Activated gamma-delta T cell treated with anti-CD3 and anti-CD28 coated beads, Interleukin-2, amount 50 U/mL, for 16 hours (primary cell): ENCODE measurements at places on chromosomes 2 and 18.

GRCh38 chr18:68847219-68847837 is 49.4 kb downstream of the CCDC102B start:
- no peak for DNase-seq

DNA sequence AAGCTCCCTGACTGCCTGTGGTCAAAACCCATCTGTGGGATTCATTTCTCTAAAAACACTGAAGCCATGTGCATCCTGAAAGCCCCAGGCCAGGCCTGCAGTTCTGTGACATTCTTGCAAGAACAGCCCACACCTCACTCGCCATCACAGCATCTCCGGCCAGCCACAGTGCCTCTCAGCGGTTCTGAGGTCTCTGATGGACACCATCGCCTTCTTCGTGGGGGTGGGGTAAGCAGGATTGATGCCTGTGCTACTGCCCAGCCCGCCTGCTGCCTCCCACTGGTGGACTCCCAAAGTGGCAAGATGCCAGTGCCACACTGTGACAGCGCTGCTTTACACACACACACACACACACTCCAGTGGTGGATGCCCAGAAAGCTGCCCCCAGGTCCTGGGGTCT is 5.2 kb upstream of the PRLH start:
- DNase-seq, result no peak

DNA sequence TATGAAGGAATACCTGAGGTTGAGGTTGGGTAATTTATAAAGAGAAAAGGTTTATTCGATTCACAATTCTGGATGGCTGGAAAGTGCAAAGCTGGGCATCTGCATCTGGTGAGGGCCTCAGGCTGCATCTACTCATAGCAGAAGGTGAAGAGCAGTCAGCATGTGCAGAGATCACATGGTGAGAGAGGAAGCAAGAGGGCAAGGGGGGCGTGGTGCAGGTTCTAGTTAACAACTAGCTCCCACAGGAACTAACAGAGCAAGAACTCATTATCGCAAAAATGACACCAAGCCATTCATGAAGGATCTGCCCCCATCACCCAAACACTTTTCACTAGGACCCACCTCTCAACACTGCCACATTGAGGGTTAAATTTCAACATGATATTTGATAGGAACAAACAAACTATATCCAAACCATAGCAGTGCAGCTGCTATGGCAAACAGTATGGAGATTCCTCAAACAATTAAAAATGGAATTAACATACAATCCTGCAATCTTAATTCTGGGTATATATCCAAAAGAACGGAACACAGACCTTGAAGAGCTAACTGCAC is 72.8 kb upstream of the LDLRAD4 start:
- no peak for DNase-seq

GRCh38 chr18:45449418-45450227 is 165.7 kb upstream of the SLC14A2 start:
- DNase-seq, result no peak

DNA sequence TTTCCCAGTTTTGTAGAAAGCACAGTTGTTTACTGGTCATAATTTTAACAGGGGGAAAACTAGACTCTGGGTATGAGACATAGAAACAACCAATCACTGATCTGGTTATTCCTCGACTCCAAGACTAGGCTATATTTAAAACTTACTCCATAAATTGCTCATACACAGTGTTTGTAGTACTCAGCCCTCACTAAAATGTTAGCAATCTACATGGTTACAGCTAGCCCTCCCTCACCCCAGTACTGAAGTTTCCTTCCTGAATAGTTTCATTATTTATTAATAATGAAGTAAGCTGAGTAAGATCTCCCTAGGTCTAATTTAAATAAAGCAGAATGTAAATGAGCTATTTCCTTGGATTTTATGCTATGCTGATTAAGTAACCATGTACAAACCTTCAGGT is 275.1 kb downstream of the CDH20 start:
- DNase-seq, result no peak

DNA sequence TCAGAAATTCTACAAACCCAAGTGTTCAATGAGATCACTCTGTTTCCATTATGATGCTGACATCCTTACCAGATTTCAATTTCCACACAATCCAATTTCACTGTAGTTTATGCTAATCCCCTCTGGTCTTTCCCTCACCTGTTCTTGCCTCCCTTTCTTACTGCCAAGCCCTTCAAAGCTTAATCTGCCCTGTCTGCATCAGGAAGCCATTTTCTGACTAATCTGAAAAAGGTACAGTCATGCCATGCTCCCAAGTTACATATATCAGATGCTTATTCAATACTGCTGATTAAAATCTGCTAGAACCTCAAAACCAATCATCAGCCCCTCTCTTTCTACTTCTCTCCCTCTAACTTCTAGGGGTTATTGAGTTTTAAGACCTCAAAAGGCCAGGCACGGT is 8.9 kb downstream of the KRTCAP3 start:
- no peak for DNase-seq

DNA sequence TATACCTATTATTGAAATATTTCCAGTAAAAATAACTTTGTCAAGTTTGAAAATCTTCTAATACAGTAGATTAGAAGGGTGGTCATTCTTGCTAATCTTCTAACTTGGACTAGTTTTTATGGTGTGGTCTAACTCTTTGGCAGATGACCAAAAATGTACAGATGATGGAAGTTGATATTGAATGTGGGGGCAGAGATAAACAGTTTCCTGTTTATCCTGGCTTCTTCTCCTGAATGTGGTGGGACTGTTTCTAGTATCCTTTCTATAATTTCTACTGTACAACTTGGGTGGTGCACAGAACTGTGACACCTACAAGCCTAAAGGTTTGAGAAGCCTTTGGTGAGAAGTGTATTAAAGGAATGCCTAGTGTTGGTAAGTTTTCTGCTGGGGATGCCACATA is 178.7 kb downstream of the PDE11A start:
- no peak for DNase-seq

GRCh38 chr2:78979380-78980151 is 45.9 kb upstream of the REG3G start:
- no peak for DNase-seq

DNA sequence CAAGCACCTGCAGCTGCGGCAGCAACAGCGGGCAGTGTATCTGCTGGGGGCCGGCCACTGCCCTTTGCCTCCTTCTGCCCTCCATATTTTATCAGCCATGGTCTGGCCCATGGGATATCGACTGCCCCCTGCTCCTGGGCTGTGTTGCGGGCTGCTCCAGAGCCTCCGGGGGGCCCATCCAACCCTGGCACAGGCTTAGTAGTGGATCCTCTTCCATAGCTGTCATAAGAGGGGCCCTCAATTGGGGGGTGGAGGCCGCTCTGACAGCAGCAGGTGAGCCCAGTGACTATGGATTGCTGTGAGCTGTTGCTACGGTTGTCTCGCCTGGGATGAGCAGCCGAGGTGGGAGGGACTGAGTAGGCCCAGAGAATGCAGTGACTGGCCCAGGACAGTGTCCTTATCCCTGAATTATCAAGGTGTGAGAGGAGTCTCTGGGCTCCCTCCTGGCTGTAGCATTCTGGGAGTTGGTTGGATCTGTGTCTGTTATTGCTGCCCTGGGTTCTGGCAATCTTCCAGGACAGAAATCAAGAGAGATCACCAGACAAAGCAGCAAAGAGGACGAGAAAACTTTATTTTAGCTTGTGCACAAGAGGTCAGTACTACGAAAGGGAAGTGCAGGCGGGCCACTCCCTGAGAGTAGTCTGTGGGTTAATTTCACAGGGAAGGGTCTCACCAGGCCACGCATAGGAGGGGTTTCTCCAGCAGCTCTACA is 145.1 kb downstream of the ASB1 start:
- no peak for DNase-seq

- no peak for DNase-seq
These were observed 9.8 kb upstream of the FZD7 start for GRCh38 chr2:202023904-202024266.

DNA sequence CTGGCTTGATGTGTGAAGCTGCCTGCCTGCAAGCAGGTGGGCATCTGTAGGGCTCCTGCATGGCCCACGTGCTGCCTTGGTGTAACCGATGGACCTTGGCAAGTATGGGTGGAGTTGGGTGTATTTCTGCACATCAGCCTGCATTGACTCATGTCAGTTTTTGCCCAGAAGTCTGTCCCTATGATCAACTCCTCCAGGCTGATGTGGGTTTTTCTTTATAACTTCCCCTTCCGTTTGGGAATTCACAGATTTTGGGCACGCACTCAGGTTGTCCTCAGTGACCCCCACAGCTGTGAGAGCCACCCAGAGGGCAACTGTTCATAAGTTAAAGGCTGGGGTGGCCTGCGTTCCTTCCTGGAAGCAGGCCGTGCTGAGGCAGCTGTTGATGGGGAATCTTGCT is 123.3 kb downstream of the NCK2 start:
- DNase-seq, result no peak

DNA sequence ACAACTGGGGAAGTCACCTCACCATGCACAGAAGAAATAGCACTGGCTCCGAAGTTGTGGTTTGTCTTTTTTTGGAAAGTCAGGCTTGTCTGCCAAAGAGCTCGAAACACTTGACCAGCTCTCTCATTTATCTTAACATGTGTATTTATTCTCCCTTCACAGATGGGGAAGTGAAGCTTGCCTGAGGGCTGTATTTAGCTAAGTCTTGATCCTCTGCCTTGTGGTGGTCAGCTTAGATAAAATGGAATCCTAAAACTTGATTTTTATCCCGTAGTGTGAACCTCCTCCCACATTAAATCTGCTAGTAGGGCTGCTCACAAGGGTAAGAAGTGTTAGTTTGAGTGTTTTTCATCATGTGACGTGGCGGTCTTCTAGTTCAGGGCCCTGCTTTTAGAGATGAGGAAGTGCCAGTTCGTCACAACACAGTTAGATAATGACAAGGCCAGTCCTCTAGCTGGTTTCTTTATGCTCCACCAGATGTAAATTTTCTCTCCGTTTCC is 89.7 kb downstream of the TMEM247 start:
- DNase-seq, result no peak

GRCh38 chr2:36395866-36396265 is 40.3 kb downstream of the CRIM1 start:
- DNase-seq, result no peak

DNA sequence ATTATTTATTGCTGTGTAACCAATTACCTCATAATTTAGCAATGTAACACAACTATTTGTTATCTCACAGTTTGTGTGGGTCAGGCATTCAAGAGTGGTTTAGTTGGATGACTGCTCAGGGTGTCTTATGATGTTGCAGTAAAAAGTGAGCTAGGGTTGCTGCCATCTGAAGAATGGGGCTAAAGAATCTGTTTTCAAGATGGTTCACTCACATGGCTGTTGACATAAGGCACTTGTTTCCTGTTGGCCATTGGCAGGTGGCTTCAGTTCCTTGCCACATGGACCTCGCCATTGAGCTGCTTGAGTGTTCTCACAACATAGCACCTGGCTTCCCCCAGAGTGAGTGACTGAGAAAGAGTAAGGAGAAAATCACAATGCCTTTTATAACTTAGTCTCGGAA is 123.2 kb downstream of the TMEM17 start:
- no peak for DNase-seq

GRCh38 chr18:78494204-78495085 is 485.2 kb upstream of the SALL3 start:
- DNase-seq, result no peak

DNA sequence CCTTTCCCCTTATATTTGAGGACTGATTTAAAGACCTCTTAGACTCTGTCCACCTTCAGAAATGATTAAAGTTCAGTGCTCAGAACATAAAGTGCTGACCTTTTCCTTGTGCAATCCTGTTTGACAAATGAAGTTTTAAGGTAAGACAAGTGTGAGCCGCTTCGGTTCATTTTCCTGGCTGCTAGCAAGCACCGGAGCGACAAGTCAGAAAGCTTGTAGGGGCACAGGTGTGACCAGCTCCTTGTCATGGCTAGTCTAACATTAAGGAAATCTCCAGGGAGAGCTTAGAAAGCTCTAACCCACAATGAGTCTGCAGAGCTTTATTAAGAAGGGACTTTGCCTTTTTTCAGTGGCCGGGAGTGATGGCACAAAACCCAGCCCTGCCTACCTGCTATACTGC is 2.3 kb upstream of the NCKAP5 start:
- DNase-seq, result no peak

DNA sequence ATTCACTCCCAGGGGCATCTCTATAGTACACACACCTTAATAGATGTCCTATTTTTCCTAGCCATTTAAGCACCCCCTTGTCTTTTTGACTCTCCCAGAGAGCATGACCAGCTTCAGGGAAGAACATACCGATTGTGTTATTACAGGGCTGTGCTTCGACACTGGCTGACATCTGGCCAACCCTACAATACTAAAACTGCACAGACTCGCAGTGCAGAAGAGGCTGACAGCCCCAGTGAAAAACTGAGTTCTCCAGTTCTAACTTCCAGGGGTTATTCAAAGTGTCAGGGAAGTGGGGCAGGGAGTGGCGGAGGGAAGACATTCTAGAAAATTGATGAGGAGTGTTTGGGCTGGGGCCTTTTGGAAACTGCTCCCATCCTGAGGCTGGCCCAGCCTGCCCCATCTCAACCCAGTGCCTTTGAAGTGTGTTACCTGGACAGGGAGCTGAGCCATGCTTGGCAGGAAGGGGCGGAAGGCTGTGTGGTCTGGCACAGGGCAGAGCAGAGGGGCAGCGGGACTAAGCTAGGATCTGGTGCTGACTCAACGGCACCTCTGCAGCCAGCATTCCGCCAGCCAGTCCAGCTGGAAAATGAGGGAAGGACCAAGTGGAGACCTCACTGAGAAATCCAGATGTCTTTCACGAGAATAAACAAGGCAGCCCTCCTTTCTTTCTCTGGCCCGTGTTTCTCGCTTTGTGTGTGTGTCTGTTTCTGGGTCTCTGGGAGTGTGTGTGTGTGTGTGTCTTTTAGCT is 15.4 kb upstream of the IGFBP5 start:
- no peak for DNase-seq

- peak; percentile 31 for DNase-seq
These were observed 31.5 kb downstream of the TRABD2A start for GRCh38 chr2:84849271-84849952.

DNA sequence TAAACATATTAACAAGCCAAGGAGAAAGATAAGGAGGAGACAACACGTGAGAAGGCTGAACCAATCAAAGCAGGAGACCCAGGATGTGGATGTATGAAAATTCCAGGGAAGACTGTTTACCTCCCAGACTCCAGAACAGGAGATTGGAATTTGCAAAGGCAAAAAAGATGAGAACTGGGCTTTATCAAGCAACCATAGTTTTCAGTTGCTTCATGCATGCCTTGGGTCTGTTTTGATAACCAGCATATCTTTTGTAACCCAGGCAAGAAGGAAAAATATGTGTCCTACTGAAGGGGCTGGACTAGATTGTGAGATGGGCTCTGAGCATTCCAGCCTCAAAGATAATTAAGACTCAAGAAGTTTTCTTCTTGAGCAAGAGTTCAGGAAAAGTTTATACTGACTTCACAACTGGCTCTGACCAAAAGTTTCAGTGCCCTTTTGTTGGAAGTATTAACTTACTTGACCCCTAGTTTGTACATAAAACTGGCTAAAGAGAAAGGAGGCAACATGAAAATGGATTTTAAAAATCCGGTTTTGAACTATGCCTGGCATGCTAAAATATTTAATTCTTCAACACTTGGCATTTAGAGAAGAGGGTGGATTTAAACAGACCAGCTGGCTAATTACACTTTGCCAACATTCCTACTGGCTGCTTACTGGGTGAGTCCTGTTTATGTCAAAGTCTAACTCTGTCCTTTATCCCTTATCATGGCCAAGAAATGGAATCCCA is 79.3 kb upstream of the CD28 start:
- no peak for DNase-seq

GRCh38 chr2:23092831-23093230 is 292.1 kb upstream of the KLHL29 start:
- no peak for DNase-seq

GRCh38 chr2:11546072-11546471 is 12.2 kb downstream of the GREB1 start:
- no peak for DNase-seq
